Keratinocyte (primary cell): ENCODE measurements at places on chromosomes 6 and 20. TPM values are rescaled to one million over a fixed set of nuclear protein-coding genes. Genes with fewer than 3 reads are reported as not detected.

PPP1R3G gene
- 0.01 to 0.06 TPM (median 0.02 TPM) in 3 replicates for polyA plus RNA-seq

CRISP3 gene
- 0.02 to 0.04 TPM in 2 of 3 replicates, not detected in the other for polyA plus RNA-seq

DEFB132 gene
- not detected in 3 replicates for polyA plus RNA-seq

ZNF341 gene
- 1.7 to 3.2 TPM (median 2.5 TPM) in 3 replicates for polyA plus RNA-seq

GRCh38 chr6:30397697-30398096 lies 52.7 kb downstream of the RPP21 start:
- H3K27ac ChIP-seq, result no peak overlapping the region
- H3K36me3 ChIP-seq, result no peaks in the 10 kb centered on the region
- no peaks in the 10 kb centered on the region for H3K4me1 ChIP-seq
- H3K4me3 ChIP-seq, result no peak overlapping the region
- no peak for DNase-seq

DNA sequence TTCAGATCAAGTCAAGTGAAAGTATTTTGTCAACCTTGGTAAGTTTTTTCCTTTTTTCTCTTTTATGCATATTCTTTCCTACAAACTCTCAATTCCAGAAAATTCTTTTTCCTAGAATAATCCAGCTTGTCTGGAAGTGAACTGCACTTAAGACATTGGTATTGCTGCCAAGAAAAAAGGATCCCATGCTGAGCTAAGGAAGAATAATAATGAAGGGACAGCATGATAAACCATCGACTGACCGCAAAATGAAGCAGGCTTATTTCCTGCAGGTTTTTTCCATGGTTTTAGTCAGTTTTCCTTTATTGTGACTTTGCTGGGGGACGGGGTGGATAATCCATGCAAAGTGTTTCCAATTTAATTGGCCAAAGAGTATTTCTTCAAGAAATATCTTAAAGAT lies 857.6 kb upstream of the SLC35B3 start:
- no peak overlapping the region for H3K4me3 ChIP-seq
- no peaks in the 10 kb centered on the region for H3K36me3 ChIP-seq
- H3K27ac ChIP-seq, result no peak overlapping the region
- no peak for DNase-seq
- no peaks in the 10 kb centered on the region for H3K27me3 ChIP-seq

DNA sequence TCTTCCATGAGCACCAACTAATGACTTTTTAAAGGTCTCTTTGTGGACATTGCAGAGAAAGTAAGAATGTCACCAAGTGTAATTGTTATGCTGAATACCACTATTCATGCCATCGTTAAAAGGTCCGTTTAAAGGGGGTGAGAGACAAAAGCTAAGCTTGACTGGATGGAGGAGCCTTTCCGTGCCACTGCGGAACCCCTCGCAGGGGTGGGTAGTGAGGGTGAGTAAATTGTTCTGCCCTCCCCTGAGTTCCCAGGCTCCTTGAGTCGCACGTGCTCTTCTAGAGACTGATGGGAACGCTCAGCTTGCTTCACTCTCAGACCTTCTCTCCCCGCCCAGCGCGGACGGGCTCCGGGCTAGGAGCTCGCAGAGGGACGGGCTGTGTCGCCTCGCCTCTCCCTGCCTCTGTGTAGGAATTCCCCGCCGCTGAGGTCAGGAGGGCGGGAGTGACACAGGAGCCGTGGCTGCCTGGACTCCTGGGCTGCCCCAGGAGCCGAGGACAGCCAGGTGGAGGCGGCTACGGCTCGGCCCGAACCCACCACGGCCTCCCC lies 314.8 kb upstream of the QKI start:
- H3K27me3 ChIP-seq, result no peaks in the 10 kb centered on the region
- no peaks in the 10 kb centered on the region for H3K36me3 ChIP-seq
- H3K4me3 ChIP-seq, result no peak overlapping the region
- H3K27ac ChIP-seq, result no peak overlapping the region
- H3K4me1 ChIP-seq, result no peaks in the 10 kb centered on the region
- DNase-seq, result no peak

- no peaks in the 10 kb centered on the region for H3K4me1 ChIP-seq
- no peak overlapping the region for H3K4me3 ChIP-seq
Observed at GRCh38 chr6:55182016-55182650, 7.8 kb downstream of the HCRTR2 start.

GRCh38 chr6:169099411-169100202 lies 154.0 kb downstream of the THBS2 start:
- H3K27ac ChIP-seq, result no peak overlapping the region
- no peaks in the 10 kb centered on the region for H3K4me1 ChIP-seq
- H3K4me3 ChIP-seq, result no peak overlapping the region

DNA sequence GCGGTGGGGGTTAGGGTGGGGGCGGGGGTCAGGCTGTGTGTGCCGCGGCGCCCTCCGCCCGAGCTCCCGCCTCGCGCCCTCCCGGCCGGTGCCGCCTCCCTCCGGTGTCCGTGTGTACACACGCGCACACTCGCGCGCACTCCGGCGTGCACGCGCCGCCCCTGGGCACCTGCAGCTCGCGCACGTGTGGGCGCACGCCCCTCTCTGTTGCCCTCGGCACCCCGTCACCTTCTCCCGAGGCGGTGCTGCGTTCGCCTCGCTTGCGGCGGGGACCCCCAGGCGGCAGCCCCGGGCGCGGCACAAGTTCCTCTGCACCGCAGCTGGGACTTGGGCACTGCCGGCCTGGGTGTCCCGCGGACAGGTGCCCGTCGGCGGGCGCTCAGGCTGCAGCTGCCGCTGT lies 525 bp downstream of the MACROD2 start:
- H3K36me3 ChIP-seq, result no peaks in the 10 kb centered on the region
- DNase-seq, result no peak
- H3K4me1 ChIP-seq, result peaks cover 7% of the 10 kb centered on the region
- no peaks in the 10 kb centered on the region for H3K27me3 ChIP-seq

GRCh38 chr6:134466771-134467525 lies 149.0 kb upstream of the SGK1 start:
- no peaks in the 10 kb centered on the region for H3K27me3 ChIP-seq
- DNase-seq, result no peak
- H3K4me1 ChIP-seq, result peaks cover 37% of the 10 kb centered on the region
- H3K4me3 ChIP-seq, result no peak overlapping the region
- H3K36me3 ChIP-seq, result no peaks in the 10 kb centered on the region

DNA sequence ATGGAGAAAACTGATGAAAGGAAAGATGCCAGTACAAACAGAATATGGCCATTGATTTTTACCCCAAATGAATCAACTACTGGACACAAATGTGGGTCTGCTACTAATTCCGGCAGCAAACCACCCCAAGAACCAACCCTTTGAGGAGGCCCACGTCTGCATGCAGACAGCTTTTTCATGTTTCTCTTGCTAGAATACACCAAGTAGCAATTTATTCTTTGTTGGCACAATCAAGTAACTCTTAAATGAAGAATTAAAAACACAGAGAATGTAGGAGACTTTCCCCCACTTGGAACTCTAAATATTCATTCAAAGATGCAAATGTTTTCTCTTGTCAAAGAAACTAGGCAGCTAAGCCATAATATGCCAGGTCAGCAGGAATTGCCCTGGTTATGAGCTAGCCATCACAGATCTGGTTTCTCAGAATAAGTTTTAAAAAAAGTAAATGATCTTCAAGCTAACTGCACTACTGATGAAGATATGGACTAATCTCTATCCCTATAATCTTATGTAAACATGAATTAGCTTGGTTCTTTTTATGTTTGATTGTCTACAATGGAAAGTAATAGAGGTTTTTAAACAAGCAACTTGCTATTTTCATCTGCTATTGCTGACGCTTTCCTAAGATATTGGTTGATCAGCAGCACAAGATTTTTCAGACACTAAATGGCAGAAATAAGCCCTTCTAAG lies 163.1 kb upstream of the THEMIS start:
- no peak overlapping the region for H3K4me3 ChIP-seq
- no peak overlapping the region for H3K27ac ChIP-seq
- no peaks in the 10 kb centered on the region for H3K27me3 ChIP-seq
- H3K36me3 ChIP-seq, result peaks cover 16% of the 10 kb centered on the region
- no peak for DNase-seq

GRCh38 chr20:60628749-60629148 lies 623.3 kb upstream of the CDH4 start:
- H3K27ac ChIP-seq, result no peak overlapping the region
- H3K4me1 ChIP-seq, result no peaks in the 10 kb centered on the region
- peaks cover 5% of the 10 kb centered on the region for H3K27me3 ChIP-seq
- H3K36me3 ChIP-seq, result no peaks in the 10 kb centered on the region
- H3K4me3 ChIP-seq, result no peak overlapping the region

GRCh38 chr6:147805155-147805554 lies 296.7 kb downstream of the SAMD5 start:
- DNase-seq, result no peak
- no peaks in the 10 kb centered on the region for H3K27me3 ChIP-seq
- no peaks in the 10 kb centered on the region for H3K4me1 ChIP-seq
- no peaks in the 10 kb centered on the region for H3K36me3 ChIP-seq
- no peak overlapping the region for H3K27ac ChIP-seq

DNA sequence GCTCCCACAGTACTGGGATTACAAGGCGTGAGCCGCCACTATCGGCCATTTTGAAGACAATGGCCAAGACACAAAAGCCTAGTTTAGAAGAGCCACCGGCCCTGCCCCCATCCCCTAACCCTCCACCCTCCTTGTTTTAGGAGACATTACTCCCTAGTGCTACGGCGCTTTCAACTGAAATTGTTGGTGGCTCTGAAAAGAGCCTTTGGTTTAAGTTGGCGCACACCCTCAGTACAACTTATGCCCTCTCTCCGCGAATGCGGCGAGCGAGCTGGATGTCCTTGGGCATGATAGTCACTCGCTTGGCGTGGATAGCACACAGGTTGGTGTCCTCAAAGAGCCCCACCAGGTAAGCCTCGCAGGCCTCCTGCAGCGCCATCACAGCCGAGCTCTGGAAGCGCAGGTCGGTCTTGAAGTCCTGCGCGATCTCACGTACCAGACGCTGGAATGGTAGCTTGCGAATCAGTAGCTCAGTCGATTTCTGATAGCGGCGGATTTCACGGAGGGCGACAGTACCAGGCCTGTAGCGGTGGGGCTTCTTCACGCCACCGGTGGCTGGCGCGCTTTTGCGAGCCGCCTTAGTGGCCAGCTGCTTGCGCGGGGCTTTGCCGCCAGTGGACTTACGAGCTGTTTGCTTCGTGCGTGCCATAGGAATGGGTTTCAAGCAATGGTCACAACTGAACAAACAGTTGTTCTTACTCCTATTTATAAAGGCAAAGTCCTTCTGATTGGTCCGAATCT lies 114.9 kb upstream of the BTN3A2 start:
- H3K36me3 ChIP-seq, result no peaks in the 10 kb centered on the region
- peaks cover 9% of the 10 kb centered on the region for H3K4me1 ChIP-seq
- peak overlapping the region; percentile 65 for H3K27ac ChIP-seq
- peak overlapping the region; percentile 50 for H3K4me3 ChIP-seq
- DNase-seq, result no peak
